Amygdala (tissue), 56 donors: ENCODE measurements at places on chromosomes 4 and X.

DNA sequence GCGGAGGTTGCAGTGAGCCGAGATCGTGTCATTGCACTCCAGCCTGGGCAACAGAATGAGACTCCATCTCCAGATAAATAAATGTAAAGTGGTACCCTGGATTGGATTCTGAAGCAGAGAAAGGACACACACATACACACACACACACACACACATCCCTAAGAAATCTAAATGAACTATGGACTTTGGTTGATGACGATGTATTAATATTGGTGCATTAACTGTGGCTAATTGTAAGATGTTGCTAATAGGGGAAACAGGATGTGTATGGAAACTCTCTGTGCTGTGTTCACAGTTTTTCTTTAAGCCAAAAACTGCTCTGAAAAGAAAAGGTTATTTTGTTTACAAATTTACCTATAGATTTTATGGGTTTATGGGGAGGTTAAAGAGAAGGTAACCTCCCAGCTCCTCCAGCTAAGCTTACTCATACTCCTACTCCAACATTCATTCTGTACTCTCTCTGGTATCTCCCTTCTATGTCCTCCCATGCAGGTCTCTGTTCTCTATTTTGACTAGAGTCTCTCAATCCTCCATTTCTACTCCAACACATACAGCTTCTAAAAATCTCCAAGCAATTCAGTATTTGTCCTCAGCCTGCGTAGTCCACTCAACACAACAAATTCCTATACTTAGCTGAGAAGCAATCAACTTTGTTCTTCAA is 46.5 kb upstream of the RELL1 start:
- DNase-seq, result no peak

GRCh38 chr4:98686043-98686707 is 27.8 kb upstream of the TSPAN5 start:
- no peak for DNase-seq

DNA sequence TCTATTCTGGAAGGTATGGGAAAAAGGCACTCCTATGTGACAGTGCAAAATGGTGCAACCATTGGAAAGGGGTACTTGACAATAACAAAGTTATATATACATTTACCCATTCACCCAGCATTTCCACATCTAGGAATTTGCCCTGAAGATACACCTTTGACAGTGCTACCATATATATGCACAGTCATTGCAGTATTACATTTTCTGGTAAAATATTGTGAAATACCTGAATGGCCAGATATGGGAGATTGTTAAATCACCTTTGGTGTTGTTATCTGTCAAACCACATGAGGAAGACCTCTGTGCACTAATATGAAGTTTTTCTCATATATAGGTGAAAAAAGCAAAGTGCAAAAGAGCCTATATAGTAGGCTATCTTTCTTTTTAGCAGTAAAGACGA is 53.5 kb downstream of the SMAD1 start:
- DNase-seq, result no peak

- no peak for DNase-seq
Observed at GRCh38 chr4:118968005-118968404, 79.4 kb downstream of the SYNPO2 start.

DNA sequence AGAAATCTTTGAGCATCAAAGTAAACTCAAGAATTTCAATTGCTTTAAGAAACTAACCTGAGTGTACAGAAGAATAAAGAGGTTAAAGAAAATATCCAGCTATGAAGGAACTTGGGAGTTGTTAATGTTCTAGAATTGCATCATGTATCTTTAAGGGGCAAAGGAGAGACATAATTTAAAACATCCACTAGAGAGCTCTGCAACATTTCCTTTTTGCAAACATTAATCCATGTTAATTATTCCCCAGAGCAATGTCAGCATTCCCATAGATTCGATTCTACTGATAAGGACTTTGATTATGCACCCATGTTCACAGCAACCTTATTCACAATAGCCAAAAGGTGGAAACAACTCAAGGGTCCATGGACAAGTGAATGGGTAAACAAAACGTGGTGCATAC is 80.2 kb upstream of the SORBS2 start:
- no peak for DNase-seq

DNA sequence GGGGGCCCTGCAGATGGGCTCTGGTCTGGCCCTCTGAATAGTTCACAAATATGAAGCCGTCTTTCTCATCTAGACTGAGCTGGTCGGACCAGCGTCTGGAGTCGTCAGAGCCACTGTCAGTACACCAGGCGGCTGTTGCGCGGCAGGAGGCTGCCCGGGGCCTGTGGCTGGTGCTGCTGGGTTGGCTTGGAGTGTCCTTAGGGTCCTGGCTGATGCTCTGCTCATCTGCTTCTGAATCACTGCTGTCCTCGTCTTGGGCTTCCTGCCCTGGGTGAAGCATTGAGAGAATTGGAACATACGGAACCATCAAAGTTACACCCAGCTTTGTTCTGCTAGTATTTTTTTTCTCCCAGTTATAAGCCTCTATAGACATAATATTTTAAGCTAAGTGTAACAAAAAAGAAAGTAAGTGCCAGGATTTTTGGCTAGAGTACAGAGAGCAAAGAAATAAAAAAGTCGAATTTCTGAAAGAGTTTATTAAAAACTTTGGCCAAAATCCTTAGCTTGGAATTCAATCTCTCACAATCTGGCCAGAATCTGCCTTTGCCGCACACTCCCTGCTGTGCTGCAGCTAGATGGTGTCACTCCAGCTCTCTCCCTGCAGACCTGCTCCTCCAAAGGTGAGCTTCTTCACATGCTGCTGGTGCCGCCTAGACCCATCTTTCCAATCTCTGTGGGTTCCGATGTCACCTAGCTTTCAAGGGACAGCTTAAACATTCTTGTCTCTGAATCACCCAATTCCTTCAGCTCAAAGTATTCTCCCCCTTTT is 96.2 kb downstream of the CDS1 start:
- DNase-seq, result no peak

- no peak for DNase-seq
Observed at GRCh38 chr4:2619459-2619858, 83.0 kb downstream of the FAM193A start.

- no peak for DNase-seq
Observed at GRCh38 chr4:24570172-24570571, 14.2 kb downstream of the DHX15 start.

DNA sequence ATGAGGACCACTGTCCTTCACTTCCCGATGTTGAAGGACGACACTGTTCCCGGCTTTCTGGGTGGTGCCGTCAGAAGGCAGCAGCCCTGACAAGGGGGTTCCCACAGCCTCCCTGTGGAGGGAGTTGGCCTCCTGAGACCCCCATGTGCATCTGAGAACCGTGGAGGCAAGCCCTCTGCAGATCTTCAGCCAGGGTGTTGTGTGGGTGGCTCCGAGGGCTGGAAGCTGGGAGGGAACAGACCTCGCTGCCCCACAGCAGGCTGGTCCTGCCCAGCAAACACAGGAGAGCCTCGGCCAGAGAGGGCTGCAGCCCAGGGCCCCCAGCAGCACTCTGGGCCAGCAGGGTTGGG is 16.2 kb downstream of the DGKQ start:
- DNase-seq, result no peak
